ENCODE measurements at places on chromosomes 7 and 10. TPM values are rescaled to one million over a fixed set of nuclear protein-coding genes. Genes with fewer than 3 reads are reported as not detected.

DNA sequence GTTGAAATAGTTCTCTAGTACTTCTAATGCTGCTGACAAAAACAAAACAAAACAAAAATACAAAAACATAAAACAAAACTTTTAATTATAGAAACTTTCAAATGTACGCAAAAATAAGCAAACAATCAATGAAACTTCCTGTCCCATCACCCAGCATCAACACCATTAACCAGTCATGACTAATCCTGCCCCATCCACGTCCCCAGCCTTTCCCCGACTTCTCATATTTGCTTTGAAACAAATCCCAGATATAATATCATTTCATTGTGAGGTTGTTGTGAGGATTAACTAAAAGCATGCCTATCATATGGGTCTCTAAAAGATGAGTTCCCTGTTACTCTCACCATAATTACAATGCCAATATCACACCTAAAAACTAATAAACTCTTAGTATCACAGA, 55.7 kb downstream of the CSTF2T start:
- DNase-seq, result no peak

DNA sequence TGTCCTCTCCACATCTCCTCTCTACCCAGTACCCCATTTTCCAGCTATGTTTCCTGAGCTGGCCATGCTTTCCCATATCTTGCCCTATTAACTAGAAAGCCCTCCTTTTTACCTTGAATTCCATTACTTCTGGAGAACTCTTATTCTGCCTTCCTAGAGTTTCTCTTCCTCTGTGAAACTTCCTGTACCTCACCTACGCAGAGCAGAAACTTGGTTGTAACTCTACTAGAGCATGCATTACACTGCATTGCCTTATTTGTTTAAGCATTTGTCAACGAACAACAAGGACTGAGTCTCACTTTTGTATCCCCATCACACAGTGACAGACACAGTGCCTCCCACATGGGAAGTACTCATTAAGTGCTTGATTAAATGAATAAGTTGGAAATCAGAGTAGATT, 36.4 kb downstream of the VCL start:
- no peak for DNase-seq

DNA sequence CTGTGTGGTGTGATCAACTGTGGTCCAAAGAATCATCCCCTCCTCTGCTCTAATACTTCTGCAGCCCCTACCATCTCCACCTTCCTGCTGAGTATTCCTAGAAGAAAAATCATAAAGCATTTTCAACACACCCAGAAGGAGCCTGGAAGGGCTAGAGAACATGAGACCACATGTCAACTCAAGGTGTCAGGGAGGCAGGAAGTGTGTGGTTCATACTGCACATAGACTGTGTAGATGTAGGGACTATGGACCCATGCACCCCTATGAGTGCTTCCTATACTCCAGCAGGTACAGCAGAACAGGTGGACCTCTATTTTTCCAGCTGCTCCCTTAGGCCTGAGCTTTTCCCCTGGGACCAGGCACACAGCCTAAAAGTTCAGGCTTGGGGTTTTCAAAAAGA, 2.6 kb upstream of the ZNF746 start:
- DNase-seq, result no peak

ZNF722 gene
- total RNA-seq, result not detected

GRCh38 chr7:157329447-157329846, 7.4 kb upstream of the DNAJB6 start:
- no peak for DNase-seq

ZPBP gene
- not detected for total RNA-seq

GRCh38 chr10:69411476-69411875, 5.2 kb downstream of the TACR2 start:
- no peak for DNase-seq

CPN1 gene
- total RNA-seq, result not detected

INMT gene
- 142 TPM for total RNA-seq

ZNF239 gene
- total RNA-seq, result 5.1 TPM

CYP2C19 gene
- not detected for total RNA-seq

DNA sequence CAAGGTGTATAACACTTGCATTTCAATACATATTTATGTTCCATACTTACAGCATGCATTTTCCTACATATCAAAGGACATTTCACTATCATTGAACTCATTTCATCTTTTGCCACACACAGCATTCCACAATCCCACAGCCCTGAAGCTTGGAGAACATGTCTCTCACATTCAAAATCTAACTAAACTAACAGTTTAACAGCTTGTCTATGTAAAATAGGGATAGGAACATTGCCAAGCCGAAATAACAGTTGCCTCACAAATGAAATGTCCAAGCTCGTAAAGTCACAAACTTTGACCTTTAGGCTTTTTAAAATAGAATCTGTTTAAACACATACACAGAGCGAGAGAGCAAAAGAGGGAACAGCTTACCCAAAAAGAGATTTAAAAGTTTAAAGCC, 65.3 kb downstream of the HGF start:
- DNase-seq, result no peak

DNA sequence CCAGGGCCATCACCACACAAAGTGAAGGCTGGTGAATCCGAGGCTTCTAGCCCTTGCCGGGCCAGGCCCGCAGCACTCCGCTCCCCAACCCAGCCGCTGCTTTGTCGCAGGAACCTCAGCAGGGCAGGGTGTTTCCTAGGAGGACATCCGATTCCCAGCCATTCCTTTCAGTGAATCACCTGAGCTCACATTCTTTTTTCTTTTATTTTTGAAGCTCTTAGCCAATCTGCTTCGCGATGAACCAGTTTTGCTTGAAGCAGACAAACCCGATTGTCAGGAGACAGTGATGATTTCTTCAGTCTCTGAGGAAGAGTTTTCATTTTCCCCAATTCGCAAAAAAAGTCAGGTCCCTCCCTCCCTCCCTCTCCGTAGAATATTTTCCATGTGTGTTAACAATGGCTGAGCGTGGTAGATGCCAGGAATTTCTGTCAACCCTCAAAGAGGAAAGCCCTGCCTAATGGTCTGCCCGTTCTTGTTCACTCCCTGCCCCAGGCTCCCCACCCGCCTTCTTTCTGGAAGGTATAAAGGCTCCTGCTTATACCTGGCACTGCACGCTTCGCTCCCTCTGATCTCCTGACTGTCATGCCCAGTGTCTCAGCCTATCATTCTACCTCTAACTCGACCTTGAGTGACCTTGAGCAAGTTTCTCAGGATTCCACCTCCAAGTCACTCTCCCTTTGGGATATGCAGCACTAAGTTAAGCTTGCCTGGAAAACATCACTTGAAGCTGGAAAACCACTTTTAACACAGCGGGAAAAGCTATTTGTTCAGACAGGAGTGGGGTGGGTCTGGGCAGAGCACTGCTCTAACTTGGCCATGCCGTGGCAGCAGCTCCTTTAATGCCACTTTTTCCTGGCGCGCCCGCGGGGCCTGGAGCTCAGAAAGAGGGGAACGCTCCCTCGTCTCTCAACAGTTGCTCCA, 35.1 kb downstream of the EGFR start:
- DNase-seq, result no peak

GRCh38 chr10:124381011-124381611, 37.6 kb downstream of the OAT start:
- DNase-seq, result no peak

CDK1 gene
- total RNA-seq, result 0.66 TPM

DNA sequence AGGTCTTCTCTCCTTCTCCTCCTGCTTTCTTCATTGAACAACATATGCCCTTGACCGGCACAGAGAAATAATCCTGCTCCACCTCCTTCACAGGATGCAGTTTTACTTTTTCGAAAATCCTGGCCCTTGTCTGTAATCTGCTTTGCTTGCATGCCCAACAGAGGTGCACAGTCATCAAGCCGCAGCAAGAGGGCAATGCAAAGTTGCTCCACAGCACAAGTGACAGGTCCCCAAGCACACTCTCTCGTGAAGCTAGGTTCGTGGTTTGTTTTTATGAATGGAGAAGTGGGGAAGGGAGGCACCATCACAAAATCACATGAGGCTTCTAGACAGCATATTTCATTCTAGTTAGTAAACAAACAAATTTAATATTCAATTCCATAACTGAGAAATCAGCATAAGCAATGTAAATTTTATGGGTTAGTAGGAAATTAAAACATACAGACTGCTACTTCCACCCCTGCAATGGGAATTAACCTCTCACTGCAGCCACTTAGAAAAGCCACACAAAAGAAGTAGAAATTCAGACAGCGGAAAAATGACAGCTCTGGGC, 178.8 kb downstream of the TPK1 start:
- DNase-seq, result no peak

DNA sequence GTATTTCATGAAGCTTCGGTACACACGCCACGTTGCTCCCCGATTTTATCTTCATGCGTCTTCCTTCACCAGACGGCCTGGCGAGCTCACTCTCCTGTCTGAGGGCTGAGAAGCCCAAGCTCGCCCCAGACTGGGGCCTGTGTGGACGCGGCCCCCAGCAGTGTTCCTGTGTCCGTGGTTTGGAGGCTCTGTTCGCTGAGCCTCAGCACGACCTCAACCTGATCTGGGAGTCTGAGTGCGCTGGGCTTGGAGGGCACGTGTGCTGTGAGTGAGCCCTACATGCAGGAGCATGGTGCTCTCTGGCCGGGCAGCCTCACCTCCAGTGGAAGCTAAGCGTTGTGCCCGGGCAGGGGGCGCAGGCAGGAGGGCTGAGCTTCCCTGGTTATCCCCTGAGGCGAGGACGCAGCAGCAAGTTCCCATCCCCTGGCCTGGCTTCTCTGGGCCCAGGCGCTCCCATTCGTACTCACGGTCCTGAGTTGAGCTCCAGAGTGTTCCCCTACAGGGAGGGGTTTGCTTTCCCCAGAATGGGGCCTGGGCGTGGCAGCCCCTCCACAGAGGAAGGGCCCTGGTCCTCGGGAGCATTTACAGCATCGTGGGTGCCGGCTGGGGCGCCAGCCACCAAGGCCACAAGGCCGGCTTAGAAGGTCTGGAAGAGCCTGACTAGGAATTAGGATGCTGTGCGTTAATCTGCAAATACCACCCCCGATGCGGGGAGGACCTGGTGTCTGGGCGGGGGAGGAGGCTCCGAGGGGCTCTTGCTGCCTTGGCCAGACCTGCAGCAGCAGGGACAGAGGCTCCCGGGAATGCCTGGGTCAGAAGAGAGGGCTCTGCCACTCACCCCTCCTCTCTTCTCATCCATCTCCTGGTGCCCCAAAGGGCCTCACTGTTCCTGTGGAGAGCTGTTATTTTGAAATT, 400.6 kb downstream of the DNAJB6 start:
- no peak for DNase-seq

- no peak for DNase-seq
Observed at GRCh38 chr10:14330388-14331061, at the start of gene FRMD4A. Gene FRMD4A, minus strand, starts transcription at chr10:14330924.

TWIST1 gene
- 28.2 TPM for total RNA-seq

DNA sequence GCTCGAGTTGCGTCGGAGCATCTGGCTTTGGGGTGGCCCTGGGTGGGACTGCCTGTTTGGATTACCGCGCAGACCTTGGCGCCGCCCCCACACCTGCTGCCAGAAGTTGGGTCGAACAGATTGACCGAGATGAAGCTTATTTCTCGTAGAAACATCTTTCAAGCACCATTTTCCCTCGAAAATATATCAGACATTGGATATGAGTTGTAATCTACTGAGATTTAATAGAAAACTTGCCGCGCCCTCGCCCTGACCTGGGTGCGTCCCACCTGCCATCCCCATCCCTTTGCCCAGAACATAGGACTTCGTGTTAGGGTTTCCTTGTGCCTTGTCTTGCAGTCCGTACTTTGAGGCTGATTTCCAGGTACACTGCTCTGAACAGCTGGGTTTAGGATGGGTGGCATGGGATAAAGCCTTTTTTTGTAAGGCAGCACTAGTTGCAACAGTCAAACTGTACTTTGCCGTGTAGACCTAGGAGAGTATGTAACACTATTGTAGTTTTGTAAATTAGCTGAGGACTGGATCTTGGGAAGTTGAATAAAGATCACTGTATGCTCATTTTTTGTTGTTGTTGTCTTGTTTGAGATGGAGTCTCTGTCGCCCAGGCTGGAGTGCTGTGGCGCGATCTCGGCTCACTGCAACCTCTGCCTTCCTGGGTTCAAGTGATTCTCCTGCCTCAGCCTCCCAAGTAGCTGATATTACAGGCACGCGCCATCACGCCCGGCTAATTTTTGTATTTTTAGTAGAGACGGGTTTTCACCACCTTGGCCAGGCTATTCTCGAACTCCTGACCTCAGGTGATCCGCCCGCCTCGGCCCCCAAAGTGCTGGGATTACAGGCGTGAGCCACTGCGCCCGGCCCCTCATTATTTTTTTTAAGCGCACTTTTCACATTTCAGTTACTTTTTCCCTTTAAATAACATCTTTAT, 978 bp downstream of the OGDH start:
- no peak for DNase-seq

DNA sequence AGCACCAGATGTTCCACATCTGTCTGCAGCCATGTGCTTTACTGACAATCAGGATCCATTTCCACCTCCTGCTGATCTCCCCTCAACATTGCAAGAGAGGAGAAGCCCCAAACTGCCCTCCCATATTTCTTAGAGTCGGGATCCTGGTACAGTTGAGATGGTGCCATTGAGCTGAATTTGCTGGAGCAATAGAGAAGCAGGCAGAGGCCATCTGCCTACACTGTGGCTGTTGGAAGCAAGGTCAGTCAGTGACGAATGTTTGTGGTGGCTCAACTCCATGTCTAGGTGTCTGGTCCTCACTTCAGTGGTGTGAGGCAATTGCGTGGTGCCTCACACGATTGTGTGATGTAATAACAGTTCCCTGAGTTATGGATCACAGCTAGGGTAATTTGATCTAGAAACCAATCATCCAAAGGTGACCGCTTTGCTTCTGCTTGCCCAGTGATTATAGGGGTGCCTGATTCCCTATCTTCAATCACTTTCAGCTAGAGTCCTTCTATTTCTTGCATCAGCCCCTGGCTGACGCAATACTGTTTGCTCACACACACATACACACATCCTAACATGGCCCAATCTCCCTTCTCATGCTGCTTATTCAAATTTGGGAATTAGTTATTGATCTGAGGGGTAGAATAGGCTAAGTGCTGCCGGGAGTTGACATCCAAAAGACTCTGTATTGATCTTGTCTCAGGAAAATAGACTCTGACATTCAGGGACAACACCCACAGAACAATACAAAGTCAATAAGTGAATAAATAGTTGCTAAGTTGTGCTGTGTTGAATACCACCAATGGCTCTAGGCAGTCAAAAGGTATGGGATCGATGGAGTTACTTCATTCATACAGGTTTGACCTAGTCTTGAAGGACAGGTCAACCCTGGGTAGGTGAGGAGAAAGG, 46.1 kb upstream of the SLC35B4 start:
- DNase-seq, result no peak

DNA sequence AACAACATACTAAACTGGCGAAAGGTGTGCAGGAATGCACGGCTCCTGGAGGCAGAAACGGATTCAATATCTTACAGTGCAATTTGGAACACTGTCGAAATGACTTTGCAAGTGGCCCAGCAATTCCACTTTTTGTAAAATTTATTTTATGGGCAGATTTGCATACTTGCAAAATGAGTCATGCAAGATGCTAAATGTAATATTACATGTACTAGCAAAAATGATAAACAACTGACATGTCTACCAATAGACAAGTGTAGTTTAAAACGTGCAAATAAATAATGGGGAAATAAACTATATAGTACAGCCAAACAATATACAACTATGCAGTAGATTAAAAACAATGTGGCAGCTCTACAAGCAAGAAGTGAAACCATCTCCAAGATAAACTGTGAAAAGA, 97.7 kb downstream of the ARHGAP12 start:
- no peak for DNase-seq
